Heart right ventricle (tissue), 16 donors: ENCODE measurements at places on chromosomes 6 and 20. TPM values are rescaled to one million over a fixed set of nuclear protein-coding genes. Genes with fewer than 3 reads are reported as not detected.

- no peaks in the 10 kb centered on the region for H3K27me3 ChIP-seq
- H3K36me3 ChIP-seq: peaks cover 47% of the 10 kb centered on the region
- H3K4me3 ChIP-seq: peak overlapping the region; percentile 79
- H3K4me1 ChIP-seq: peaks cover 25% of the 10 kb centered on the region
- DNase-seq: no peak
These were observed 2.0 kb downstream of the ZNF335 start for GRCh38 chr20:45969712-45970634.

Gene BIRC7
- total RNA-seq: 0.21 TPM

Gene TMEM200A
- not detected for total RNA-seq

DNA sequence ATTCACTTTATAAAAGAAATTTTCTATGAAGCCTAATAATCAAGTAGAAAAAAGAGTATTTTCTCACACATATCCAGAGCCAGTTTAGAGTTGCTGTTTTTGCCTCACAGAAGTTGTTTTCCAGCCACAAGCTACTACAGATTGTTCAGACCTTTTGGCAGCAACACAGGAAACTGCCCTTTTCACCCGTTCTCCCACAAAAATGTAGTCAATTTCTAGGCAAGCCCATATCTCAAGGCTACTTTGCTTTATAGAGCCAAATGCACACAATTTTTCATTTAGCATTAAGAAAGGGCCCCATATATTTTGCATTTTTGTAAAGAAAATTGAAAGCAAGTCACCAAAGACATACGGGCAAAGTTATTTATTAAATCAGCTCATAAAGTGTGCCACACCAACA lies 49.5 kb downstream of the EPB41L2 start:
- H3K27me3 ChIP-seq: no peaks in the 10 kb centered on the region
- H3K4me1 ChIP-seq: peaks cover 10% of the 10 kb centered on the region
- H3K36me3 ChIP-seq: no peaks in the 10 kb centered on the region
- no peak for DNase-seq
- no peak overlapping the region for H3K27ac ChIP-seq
- H3K4me3 ChIP-seq: peak overlapping the region; percentile 34

GRCh38 chr6:98986071-98986615 lies 38.4 kb upstream of the FBXL4 start:
- no peaks in the 10 kb centered on the region for H3K36me3 ChIP-seq
- no peaks in the 10 kb centered on the region for H3K4me1 ChIP-seq
- DNase-seq: no peak
- H3K27ac ChIP-seq: no peak overlapping the region

GRCh38 chr6:107511511-107511993 lies 21.6 kb downstream of the SOBP start:
- no peaks in the 10 kb centered on the region for H3K27me3 ChIP-seq
- H3K4me3 ChIP-seq: no peak overlapping the region
- DNase-seq: peak; percentile 66
- H3K4me1 ChIP-seq: peaks cover 19% of the 10 kb centered on the region

DNA sequence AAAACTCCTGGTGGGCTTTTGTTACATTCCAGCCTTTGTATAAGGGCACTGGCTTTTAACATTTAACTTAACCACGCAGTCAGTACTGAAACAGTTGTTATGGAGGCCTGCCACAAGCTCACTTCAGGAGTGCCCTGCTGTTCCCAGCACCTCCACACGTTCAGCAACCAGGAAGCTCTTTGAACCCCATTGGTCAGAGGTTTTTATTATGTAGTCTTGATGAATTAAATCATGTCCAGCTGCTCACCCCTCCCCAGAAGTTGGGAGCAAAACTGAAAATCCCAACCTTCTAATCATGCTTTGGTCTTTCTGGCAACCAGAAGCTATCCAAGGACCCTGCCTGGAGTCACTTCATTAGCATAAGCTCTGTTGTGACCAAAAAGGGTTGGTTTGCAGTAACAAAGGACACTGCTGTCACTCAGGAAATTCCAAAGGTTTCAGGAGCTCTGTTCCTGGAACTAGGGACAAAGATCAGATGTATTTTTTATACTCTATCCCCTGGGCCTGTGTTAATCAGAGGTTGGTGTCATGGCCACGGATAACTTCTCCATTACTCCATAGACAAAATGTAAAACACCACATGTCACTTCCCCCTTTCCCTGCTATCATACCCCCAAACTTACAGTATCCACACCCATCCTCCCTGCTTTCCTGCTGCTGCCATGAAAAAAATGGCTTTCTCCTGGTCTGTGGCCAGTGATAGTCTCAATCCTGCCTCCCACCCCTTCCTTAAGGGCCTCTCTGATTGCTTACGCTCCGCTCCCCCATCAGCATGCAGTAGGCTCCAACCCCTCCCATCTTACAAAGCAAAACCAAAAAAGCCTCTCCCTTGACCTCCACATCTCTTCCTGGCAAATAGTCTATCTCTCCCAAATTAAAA lies 3.1 kb downstream of the ARMC12 start:
- H3K4me3 ChIP-seq: no peak overlapping the region
- H3K27ac ChIP-seq: peak overlapping the region; percentile 77
- no peaks in the 10 kb centered on the region for H3K27me3 ChIP-seq
- DNase-seq: no peak

- no peak for DNase-seq
- no peak overlapping the region for H3K27ac ChIP-seq
- no peaks in the 10 kb centered on the region for H3K4me1 ChIP-seq
- peaks cover 5% of the 10 kb centered on the region for H3K27me3 ChIP-seq
- H3K4me3 ChIP-seq: no peak overlapping the region
- no peaks in the 10 kb centered on the region for H3K36me3 ChIP-seq
These were observed 8.4 kb upstream of the PPP1R14C start for GRCh38 chr6:150134280-150134920.

- H3K4me1 ChIP-seq: peaks cover 5% of the 10 kb centered on the region
- peak; percentile 62 for DNase-seq
- no peaks in the 10 kb centered on the region for H3K27me3 ChIP-seq
- H3K4me3 ChIP-seq: no peak overlapping the region
- H3K27ac ChIP-seq: peak overlapping the region; percentile 16
These were observed 22.7 kb downstream of the SNAI1 start for GRCh38 chr20:50005471-50005981.

DNA sequence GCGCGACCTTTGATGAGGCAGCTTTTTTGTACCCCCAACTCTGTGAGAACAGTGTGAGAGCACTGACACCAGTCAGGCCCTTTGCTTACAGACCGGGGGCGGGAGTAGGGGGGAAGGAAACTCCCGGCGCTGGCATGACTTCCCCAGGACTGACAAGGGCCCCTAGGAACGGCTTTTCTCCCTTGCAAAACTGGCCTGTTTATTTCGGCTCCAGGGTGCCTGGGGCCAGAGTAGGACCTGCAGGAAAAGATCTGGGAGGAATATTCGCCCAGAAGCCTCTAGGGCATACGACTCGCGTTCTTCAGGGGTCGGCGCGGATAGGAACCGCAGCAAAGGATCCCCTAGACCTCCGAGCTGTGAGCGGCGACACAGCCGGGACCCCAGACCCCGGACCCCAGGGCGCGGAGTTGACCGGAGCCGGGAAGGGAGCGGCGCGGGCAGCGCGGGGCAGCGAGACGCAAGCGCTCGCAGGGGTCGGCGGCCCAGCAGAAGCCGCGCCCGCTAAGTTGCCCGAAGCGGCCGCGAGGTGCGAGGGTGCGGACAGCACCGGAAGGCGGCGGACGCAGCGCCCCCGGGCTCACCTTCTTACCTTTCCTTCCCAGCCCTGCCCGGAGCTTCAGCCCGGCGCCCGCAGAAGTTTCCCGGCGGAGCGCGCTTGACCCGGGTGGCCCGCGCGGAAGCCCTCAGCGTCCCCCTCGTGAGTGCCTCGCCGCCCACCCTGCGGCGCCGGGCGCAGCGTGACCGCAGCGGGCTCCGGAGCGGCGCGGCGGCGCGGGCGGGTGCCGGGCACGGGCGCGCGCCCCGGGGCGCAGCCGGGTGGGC lies at the start of gene POPDC3:
POPDC3 (minus strand) TSS at position 771 of the 822 bp plus-strand sequence. CDS start 18,105 bp downstream, outside the sequence.
- no peaks in the 10 kb centered on the region for H3K36me3 ChIP-seq
- H3K4me3 ChIP-seq: peak within 1 kb of the TSS; percentile 59
- H3K4me1 ChIP-seq: peaks cover 5% of the 10 kb centered on the region
- H3K27ac ChIP-seq: peak within 1 kb of the TSS; percentile 86

DNA sequence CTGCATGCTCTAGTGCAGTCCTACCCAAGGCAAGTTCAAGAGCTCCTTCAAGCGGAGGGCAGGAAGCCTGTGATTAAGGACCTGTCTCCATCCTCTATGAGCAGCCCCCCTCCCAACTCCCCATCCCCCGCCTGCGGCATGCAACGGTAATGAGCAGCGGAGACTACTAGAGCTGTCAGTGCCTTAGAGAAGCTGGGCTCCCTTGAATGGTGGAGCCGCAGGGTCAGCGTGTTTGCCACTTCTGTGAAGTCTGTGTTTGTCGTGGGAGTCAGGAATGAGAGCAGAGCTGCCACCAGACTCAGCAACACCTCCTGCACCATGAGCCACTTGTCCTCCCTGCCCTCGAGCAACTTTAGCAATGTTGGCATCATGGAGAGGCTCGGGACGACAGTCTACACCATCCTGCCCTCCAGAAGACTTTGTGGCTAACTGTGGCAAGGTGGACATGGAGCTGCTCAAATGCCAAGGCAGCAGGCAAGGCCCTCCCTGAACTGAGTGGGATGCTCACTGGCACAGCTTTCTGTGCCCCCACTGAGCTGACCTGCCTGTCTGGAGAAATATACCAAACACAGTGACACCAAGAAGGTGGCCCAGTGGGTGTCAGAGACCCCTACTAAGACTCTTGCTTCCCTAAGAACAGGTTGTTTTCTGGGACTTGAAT lies 23.8 kb upstream of the SYNDIG1 start:
- no peaks in the 10 kb centered on the region for H3K27me3 ChIP-seq
- no peaks in the 10 kb centered on the region for H3K36me3 ChIP-seq
- H3K27ac ChIP-seq: no peak overlapping the region
- no peak for DNase-seq
- H3K4me3 ChIP-seq: no peak overlapping the region

Gene PTK6
- 0.28 TPM for total RNA-seq

DNA sequence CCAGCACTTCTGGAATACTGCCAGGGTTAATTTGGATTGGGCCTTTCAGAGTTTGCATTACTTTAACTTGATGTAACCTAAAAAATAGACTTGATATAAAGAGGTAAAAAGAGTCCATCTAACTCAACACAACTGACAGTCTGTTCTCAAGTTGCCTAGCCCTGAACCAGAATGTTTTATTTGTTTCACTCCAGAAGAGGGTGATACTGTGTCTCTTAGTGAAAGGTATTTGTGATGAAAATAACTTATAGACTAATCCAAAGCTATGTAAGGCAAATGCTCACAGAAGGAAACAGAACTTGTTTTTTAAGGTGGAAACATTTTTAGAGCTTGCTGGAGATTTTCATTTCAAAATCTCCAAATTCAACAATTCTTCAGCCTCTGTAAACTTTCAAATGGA lies 469.1 kb upstream of the RUNX2 start:
- no peak for DNase-seq
- H3K4me1 ChIP-seq: no peaks in the 10 kb centered on the region
- H3K27me3 ChIP-seq: no peaks in the 10 kb centered on the region
- no peaks in the 10 kb centered on the region for H3K36me3 ChIP-seq
- H3K4me3 ChIP-seq: no peak overlapping the region

DNA sequence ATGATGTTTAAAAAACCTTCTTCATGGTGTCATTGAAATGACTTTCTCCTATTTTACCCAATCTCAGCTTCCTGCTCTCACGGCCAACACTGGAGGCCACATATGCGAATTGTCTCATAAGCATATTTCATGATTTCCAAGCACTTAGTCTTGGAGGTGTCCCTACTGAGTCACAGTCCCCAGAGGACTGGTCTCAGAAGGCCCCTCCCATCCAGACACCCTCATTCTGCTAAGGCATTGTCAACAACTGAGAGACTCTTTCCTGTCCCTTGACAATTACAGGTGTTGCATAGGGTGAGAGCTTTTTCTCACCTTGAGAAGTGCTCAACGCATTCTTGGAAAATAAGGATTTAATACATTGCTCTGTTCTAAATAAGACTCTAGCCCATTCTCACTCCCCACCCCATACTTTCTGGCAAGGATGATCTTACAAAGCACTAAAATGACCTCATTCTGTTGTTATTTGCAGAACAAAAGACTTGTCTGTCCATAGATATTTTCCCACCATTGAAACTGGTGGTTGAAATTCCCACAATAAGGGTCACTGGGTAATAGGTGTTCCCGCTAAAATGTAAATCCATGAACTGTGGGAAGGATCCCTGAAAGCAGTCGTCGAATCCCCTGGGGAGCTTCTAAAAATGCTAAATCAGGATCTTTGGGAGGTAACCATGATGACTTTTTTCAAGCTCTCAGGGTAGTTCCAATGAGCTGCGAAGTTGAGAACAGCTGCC lies 32.3 kb upstream of the SLC22A23 start:
- DNase-seq: no peak
- no peaks in the 10 kb centered on the region for H3K27me3 ChIP-seq
- no peaks in the 10 kb centered on the region for H3K4me1 ChIP-seq
- H3K36me3 ChIP-seq: no peaks in the 10 kb centered on the region
- H3K27ac ChIP-seq: no peak overlapping the region

Gene CENPQ
- total RNA-seq: 4.1 TPM

Gene OXT
- total RNA-seq: not detected

- H3K27me3 ChIP-seq: no peaks in the 10 kb centered on the region
- no peak overlapping the region for H3K27ac ChIP-seq
- H3K4me3 ChIP-seq: no peak overlapping the region
- H3K4me1 ChIP-seq: no peaks in the 10 kb centered on the region
- DNase-seq: no peak
These were observed 26.8 kb upstream of the TBX18 start for GRCh38 chr6:84791233-84791632.

Gene VSX1
- total RNA-seq: not detected

- no peak for DNase-seq
- no peaks in the 10 kb centered on the region for H3K4me1 ChIP-seq
- no peak overlapping the region for H3K27ac ChIP-seq
- no peaks in the 10 kb centered on the region for H3K36me3 ChIP-seq
- no peaks in the 10 kb centered on the region for H3K27me3 ChIP-seq
These were observed 128.6 kb downstream of the RNF144B start for GRCh38 chr6:18515767-18516166.

DNA sequence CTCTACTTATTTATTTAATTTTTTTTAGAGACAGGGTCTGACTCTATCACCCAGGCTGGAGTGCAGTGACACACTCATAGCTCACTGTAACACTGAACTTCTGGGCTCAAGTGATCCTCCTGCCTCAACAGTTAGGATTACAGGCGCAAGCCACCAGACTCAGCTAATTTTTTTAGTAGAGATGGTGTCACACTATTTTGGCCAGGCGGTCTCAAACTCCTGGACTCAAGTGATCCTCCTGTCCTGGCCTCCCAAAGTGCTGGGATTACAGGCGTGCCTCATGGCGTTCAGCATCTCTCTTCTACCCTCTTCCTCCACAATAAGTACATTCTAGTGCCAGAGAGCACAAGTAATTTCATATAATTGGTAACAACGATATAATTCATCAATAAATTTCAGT lies 5.5 kb downstream of the SSR1 start:
- no peak for DNase-seq
- H3K27me3 ChIP-seq: no peaks in the 10 kb centered on the region
- H3K4me3 ChIP-seq: no peak overlapping the region
- H3K36me3 ChIP-seq: peaks cover 78% of the 10 kb centered on the region
- H3K27ac ChIP-seq: no peak overlapping the region
